Cardiac fibroblast (primary cell): ENCODE measurements at places on chromosomes 6 and 20.

DNA sequence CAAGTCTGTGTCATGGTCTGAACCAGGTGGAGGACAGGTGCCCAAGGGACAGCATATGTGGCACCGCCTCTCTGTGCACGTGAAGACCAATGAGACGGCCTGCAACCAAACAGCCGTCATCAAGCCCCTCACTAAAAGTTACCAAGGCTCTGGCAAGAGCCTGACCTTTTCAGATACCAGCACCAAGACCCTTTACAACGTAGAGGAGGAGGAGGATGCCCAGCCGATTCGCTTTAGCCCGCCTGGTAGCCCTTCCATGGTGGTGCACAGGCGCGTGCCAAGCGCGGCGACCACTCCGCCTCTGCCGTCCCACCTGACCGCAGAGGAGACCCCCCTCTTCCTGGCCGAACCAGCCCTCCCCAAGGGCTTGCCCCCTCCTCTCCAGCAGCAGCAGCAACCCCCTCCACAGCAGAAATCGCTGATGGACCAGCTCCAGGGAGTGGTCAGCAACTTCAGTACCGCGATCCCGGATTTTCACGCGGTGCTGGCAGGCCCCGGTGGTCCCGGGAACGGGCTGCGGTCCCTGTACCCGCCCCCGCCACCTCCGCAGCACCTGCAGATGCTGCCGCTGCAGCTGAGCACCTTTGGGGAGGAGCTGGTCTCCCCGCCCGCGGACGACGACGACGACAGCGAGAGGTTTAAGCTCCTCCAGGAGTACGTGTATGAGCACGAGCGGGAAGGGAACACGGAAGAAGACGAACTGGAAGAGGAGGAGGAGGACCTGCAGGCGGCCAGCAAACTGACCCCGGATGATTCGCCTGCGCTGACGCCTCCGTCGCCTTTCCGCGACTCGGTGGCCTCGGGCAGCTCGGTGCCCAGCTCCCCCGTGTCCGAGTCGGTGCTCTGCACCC is 109.5 kb upstream of the RAB32 start:
- peak; percentile 17 for DNase-seq

GRCh38 chr6:139452148-139452876 is 77.9 kb upstream of the CITED2 start:
- DNase-seq: peak; percentile 92

GRCh38 chr6:12009876-12010634 is 2.1 kb upstream of the HIVEP1 start:
- peak; percentile 84 for DNase-seq

- DNase-seq: peak; percentile 75
These were observed 74.0 kb upstream of the MYL9 start for GRCh38 chr20:36467076-36467999.
